ENCODE measurements at places on chromosomes 2 and 18. TPM values are rescaled to one million over a fixed set of nuclear protein-coding genes. Genes with fewer than 3 reads are reported as not detected.

The LDAH gene
- total RNA-seq, result 12.7 TPM

The RAX gene
- not detected for total RNA-seq

The MEP1B gene
- 0.39 TPM for total RNA-seq

The DNAJB2 gene
- total RNA-seq, result 149 TPM

The KLHL41 gene
- total RNA-seq, result 1.7 TPM

The TDRD15 gene
- 8.4 TPM for total RNA-seq

The PREB gene
- 84.0 TPM for total RNA-seq

The ARHGAP25 gene
- total RNA-seq, result 6.7 TPM

DNA sequence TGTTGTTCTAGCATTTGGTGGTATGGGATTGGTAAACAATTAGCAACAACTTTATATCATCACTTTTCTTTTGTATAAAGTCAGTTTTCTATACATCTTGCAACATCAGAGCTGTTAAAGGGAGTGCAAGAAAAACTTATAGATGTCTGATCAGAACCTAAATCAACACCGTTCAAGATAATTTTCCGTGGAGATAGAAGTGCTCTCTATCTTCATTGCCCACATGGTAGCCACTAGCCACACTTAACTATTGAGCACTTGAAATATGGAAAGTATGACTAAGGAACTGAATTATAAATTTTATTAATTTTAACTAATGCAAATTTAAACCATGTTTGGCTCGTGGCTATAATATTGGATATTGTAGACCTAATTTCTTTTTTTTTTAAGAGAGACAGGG lies 5.2 kb downstream of the TTC27 start:
- DNase-seq, result no peak

- DNase-seq, result peak; percentile 66
These were observed 1.2 kb downstream of the CNOT9 start for GRCh38 chr2:218569661-218570500.

GRCh38 chr18:46062781-46063180 lies 9.3 kb downstream of the PSTPIP2 start:
- no peak for DNase-seq

GRCh38 chr2:101596333-101596732 lies 101.2 kb upstream of the MAP4K4 start:
- no peak for DNase-seq

- no peak for DNase-seq
These were observed 1132.9 kb upstream of the ZEB2 start for GRCh38 chr2:145652571-145653545.

DNA sequence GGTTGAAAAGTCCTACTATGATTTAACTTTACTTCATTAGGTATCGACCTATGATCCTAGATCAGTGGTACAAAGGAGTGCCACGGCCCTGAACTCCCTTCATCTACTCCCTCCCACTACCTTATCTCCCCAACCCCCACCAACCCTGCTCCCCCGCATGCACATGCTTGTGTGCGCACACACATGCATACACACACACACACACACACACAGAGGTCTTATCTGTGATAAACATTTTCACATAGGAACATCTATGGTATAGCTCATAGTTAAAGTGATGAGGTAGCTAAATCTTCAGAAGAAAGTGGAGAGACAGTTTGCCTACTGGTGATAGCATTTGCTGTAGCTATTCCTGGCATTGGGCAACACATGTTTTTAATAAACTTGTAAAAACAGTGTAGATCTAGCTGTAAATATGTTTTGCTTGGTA lies 471.3 kb downstream of the ZEB2 start:
- DNase-seq, result no peak

DNA sequence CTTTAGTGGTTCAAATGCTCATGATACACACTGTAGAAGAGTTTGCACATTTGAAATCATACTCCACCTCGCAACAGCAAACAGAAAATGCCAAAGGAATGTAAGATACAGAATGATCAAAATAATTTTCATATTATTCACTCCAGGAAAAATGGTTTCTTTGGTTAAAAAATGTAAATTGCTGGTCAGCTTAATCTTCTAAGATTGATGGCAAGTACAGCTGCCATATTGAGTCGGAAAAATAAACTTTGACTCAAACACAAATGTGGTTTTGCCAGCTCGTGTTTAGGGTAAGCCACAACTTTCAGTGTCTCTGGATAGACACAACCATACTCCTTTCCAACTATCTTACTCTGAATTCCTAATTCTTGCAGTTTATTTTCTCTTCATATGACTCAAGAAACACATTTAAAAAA lies 154.9 kb upstream of the SMIM21 start:
- DNase-seq, result no peak

DNA sequence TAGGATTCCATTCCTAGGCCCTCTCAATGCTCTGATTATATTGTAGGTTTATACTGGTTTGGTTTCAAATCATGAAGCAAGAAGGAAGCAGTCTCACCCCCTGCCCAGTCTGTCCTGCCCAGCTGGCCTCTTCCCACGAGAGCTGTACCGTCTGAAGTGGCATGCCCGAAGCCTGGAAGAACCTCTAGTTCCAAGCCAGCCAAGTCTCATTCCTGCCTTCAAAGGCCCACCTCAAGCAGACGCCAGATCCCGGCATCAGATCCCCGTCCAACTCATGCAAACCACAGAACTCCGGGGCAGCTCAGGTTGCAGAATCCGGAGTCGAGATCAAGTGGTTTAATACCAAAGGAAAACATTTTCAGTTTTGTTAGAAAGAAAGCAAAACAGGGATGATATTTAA lies 234.4 kb downstream of the LPIN1 start:
- DNase-seq, result no peak

- peak; percentile 70 for DNase-seq
These were observed 503 bp downstream of the ZNF513 start for GRCh38 chr2:27379836-27380625.

DNA sequence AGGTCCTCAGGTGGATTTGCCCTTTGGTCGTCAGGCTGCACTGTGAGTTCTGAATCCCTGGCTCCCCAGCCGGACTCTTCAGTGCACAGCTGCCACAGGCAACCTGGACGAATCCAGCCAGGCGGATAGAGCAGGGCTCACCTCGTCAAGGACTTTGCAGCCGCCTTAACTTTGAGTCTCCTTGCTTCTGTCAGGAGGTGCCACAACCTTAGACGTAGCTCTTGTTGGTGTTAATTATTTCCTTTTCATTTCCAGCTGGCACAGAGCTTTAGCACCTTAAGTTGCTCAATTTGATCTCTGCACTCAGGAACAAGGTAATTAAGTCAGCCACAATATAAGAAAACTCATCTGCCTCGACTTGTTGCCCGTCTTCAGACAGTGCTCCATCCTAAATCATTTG lies 17.7 kb downstream of the SMIM21 start:
- DNase-seq, result no peak

GRCh38 chr2:112345030-112346027 lies 69.9 kb downstream of the ZC3H6 start:
- DNase-seq, result no peak

DNA sequence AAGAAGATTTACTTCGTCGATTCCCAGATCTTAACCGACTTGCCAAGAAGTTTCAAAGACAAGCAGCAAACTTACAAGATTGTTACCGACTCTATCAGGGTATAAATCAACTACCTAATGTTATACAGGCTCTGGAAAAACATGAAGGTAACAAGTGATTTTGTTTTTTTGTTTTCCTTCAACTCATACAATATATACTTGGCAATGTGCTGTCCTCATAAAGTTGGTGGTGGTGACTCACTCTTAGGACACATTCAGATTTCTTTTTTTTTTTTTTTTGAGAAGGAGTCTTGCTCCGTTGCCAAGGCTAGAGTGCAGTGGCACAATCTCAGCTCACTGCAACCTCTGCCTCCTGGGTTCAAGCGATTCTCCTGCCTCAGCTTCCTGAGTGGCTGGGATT lies 26.8 kb downstream of the MSH2 start:
- no peak for DNase-seq

DNA sequence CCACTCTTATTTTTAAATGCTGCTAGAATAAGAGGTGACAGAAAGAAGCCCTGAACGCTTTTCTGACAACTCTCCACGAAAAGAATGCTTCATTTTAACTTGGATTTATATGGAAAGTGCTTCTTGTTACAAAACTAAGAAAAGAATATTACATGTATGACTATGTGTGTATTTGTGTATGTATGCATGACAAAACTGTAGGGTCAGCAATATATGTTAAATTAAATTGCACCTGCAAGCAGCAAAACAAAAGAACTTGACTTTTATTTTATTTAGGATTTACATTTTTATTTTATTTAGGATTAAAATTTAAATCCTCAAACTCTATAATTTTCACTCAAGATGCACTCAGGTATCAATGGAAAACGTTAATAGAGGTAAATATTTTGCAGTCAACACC lies 187.1 kb downstream of the NR4A2 start:
- no peak for DNase-seq

DNA sequence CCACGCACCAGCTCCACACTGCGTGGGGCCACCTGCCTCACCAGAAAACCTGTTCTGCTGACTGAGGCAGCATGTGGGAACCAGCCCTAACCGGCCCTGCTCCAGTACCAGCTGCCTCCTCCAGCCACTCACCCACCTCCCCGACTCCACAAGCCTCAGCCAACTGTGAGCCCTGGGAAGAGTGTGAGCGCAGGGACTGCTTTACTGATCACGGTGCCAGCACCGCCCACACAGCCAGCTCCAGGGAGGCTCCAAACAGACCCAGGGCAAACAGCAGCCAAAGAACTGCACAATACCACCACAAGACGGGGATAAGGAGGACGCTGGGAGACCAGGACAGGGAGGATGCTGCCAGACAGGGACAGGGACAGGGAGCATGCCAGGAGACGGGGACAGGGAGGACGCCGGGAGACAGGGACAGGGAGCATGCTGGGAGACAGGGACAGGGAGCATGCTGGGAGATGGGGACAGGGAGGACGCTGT lies 28.4 kb downstream of the EIPR1 start:
- peak; percentile 48 for DNase-seq

GRCh38 chr2:189858291-189858690 lies 74.0 kb downstream of the PMS1 start:
- no peak for DNase-seq

- peak; percentile 74 for DNase-seq
These were observed 143.7 kb downstream of the TPO start for GRCh38 chr2:1556776-1557466.
